ENCODE measurements at places on chromosomes 3 and 15. TPM values are rescaled to one million over a fixed set of nuclear protein-coding genes. Genes with fewer than 3 reads are reported as not detected.

The MGLL gene
- 27.3 TPM for polyA plus RNA-seq

The SAMMSON gene
- polyA plus RNA-seq, result not detected

The NEO1 gene
- 150 TPM for polyA plus RNA-seq

The SMCO1 gene
- 0.08 TPM for polyA plus RNA-seq

The PRKAR2A gene
- polyA plus RNA-seq, result 31.6 TPM

The LRRC34 gene
- polyA plus RNA-seq, result 14.1 TPM

The PLCH1 gene
- polyA plus RNA-seq, result 10.4 TPM

The MASP1 gene
- polyA plus RNA-seq, result 4.8 TPM

The PIGZ gene
- polyA plus RNA-seq, result 2.0 TPM

The GABRA5 gene
- polyA plus RNA-seq, result 0.40 TPM

The NPAP1 gene
- polyA plus RNA-seq, result 0.92 TPM

The DNAJA4 gene
- polyA plus RNA-seq, result 21.2 TPM

The FBXW12 gene
- 0.37 TPM for polyA plus RNA-seq

The SYNPR gene
- not detected for polyA plus RNA-seq

The UACA gene
- 85.9 TPM for polyA plus RNA-seq

The CMTM8 gene
- polyA plus RNA-seq, result 8.0 TPM

The MYRIP gene
- 1.1 TPM for polyA plus RNA-seq

The IL16 gene
- polyA plus RNA-seq, result 4.1 TPM

The VILL gene
- polyA plus RNA-seq, result 16.3 TPM

The CADM2 gene
- 0.27 TPM for polyA plus RNA-seq

The EOMES gene
- 0.05 TPM for polyA plus RNA-seq

The PPARG gene
- polyA plus RNA-seq, result 37.5 TPM

The PLA2G4E gene
- not detected for polyA plus RNA-seq

The PPP1R14D gene
- polyA plus RNA-seq, result 0.52 TPM

The P2RY13 gene
- polyA plus RNA-seq, result 0.53 TPM

The CCR3 gene
- polyA plus RNA-seq, result not detected

The H1-8 gene
- polyA plus RNA-seq, result not detected

The ADAMTSL3 gene
- polyA plus RNA-seq, result 4.8 TPM

The TMCO5A gene
- not detected for polyA plus RNA-seq

The SAXO2 gene
- polyA plus RNA-seq, result 3.3 TPM

The LIPC gene
- 2.0 TPM for polyA plus RNA-seq

The GPR62 gene
- polyA plus RNA-seq, result 0.32 TPM

The MLF1 gene
- polyA plus RNA-seq, result 17.3 TPM

The DNAH12 gene
- 0.70 TPM for polyA plus RNA-seq

The SH3GL3 gene
- 12.1 TPM for polyA plus RNA-seq

The DENND4A gene
- polyA plus RNA-seq, result 17.1 TPM

The AHSG gene
- 0.39 TPM for polyA plus RNA-seq

The GABRG3 gene
- polyA plus RNA-seq, result 2.0 TPM

The CA12 gene
- 6.8 TPM for polyA plus RNA-seq

The ROPN1 gene
- 0.11 TPM for polyA plus RNA-seq

The RASGRP1 gene
- polyA plus RNA-seq, result 12.7 TPM

The ZNF501 gene
- polyA plus RNA-seq, result 12.9 TPM

The GPD1L gene
- polyA plus RNA-seq, result 21.5 TPM

The ZPLD1 gene
- 0.57 TPM for polyA plus RNA-seq

The KBTBD13 gene
- polyA plus RNA-seq, result 0.05 TPM

The EFHB gene
- polyA plus RNA-seq, result 4.9 TPM

The PLS1 gene
- 31.9 TPM for polyA plus RNA-seq

The EXD1 gene
- not detected for polyA plus RNA-seq
